ENCODE measurements at places on chromosomes 4 and X.

- no peaks in the 10 kb centered on the region for H3K4me1 ChIP-seq
- no peak for DNase-seq
- H3K36me3 ChIP-seq: no peaks in the 10 kb centered on the region
- peaks cover 11% of the 10 kb centered on the region for H3K27me3 ChIP-seq
Measured at GRCh38 chrX:119288890-119289393, 52.9 kb downstream of the PGRMC1 start.

DNA sequence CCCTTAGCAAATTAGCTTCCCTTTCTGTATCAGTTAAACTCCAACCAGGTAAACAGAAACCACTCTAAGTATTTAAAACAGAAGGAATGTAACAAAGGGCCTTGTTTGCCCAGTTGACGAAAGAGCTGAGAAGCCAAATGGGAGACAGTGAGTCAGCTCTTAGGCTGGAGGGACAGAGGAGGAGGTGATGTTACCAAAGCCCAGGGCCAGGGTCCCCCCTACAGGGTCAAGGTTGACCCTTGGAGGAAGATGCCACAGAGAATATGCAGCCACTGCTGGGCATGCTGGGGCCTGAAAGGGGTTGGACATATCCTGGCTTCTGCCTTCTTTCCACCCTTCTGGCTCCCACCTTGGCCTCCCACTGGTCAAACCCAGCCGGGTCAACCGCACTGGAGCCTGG lies 38.3 kb upstream of the LGI2 start:
- H3K4me3 ChIP-seq: no peak overlapping the region
- no peak for DNase-seq
- H3K36me3 ChIP-seq: no peaks in the 10 kb centered on the region
- H3K4me1 ChIP-seq: peaks cover 2% of the 10 kb centered on the region
- no peak overlapping the region for H3K27ac ChIP-seq
- H3K27me3 ChIP-seq: peaks cover 13% of the 10 kb centered on the region

DNA sequence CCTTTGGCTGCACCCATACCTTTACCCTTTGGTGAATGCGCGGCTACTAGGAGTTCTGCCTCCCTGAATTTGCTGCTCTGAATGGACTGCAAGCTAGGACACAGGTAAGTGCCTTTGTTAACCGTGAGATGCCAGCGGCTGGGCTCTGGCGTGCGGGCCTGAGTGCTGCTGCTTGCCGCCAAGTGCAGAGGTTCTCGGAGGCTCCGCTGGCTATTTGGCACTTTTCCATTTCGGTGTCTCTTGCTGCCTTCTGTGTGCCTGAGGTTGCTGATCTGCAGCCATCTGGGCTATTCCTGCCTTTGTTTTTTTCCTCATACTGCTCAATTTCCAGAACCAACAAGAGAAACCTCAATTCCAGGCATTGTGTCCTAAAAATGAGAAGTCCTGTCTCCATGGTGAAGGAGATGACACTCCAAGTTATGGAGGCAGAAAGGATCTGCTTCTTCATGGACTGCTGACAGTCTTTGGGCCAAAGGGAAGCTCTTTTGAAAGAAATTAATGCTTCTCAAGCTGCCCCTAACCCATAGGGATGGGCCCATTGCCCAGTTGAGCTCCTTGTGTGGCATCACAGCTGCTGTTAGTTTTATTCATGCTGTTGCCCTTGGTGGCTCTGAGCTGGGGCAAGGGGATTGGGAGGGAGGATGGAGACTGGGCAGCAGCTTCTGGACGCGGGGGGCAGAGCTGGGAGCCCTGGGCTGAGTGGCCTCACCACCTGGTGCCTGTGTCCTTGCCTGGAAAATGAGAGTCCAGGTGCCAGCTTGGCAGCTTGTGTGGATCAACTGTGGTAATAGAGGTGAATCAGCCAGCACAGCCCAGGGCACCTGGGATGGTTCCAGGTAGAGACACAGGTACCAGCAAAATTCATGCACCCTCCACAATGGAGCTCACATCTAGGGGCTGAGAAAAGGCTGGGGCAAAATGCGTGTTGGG lies 3.8 kb upstream of the TBC1D14 start:
- H3K4me1 ChIP-seq: peaks cover 27% of the 10 kb centered on the region
- no peaks in the 10 kb centered on the region for H3K36me3 ChIP-seq
- no peak overlapping the region for H3K27ac ChIP-seq
- DNase-seq: no peak

DNA sequence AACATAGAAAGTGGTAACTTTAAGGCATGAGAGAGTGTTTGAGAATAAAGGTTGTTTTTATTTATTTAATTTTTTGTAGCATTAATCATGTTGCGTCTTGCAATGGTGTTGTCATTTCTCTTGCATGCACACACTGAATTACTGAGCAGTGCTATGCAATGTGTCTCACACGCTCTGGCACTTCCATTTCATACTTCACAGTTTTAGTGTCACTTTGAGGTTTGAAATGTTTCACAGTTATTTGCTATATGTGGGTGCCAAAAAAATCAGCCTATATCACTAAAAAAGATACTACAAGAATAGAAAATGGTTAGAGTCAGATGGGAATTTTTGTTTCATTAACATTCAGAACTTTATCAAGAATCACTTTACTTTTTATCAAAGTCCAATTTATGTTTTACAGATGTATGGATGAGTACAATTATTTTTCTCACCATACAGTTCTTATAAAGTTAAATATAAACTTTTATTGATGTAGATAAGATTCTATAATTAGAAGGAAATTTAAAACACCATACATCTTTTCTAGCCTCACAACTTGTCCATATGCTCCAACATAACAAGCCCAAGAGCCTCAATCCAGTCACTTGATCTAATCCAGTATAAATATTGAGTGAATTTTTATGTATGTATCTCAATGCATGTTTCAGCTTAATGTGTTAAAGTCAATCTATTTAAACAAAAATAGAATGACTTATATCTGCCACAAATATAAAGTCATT lies 114.0 kb downstream of the IQCM start:
- no peak overlapping the region for H3K27ac ChIP-seq
- no peaks in the 10 kb centered on the region for H3K36me3 ChIP-seq
- DNase-seq: no peak
- no peaks in the 10 kb centered on the region for H3K27me3 ChIP-seq

- H3K36me3 ChIP-seq: no peaks in the 10 kb centered on the region
- H3K4me1 ChIP-seq: no peaks in the 10 kb centered on the region
- H3K27me3 ChIP-seq: no peaks in the 10 kb centered on the region
- no peak overlapping the region for H3K4me3 ChIP-seq
- H3K27ac ChIP-seq: no peak overlapping the region
Measured at GRCh38 chr4:63788271-63788670, 621.0 kb downstream of the TECRL start.

- H3K4me3 ChIP-seq: no peak overlapping the region
- H3K27ac ChIP-seq: no peak overlapping the region
- DNase-seq: no peak
Measured at GRCh38 chrX:32045149-32045548, 973.3 kb upstream of the FTHL17 start.

DNA sequence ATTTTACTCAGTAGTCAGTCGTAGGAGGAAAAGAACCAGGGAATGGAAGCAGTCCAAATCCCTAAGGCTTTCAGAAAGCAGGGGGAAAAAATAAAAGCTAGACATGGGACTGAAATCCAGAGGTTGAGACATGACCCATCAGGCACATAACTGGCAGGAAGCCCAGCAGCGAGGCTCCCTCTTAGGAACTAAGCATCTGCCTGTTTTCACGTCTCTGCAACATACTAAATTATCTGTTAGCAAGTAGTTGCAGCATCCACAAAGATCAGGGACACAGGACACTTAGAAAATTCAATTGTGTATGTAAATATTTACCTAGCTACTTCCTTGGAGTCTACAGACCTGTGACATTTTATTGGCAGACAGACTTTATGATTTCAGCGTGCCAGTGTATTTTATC lies 118.0 kb upstream of the EDNRA start:
- H3K36me3 ChIP-seq: no peaks in the 10 kb centered on the region
- no peak overlapping the region for H3K4me3 ChIP-seq

DNA sequence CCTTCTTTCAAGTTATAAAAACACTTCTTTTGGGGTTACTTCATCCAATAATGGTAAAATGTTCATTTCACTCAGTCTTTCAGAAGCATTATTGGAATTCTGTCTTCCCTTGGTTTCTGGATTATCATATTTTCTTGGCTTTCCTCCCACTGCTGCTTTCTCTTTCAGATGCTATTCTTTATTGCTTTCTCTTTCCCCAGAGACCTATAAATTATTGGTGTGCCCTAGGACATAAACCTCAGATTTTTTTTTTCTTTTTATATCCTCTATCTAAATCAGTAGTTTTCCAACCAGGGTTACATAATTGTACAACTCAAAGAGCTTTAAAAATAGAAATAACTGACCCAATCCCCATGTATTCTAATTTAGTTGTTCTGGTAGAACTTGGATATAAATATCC lies 1005.5 kb downstream of the ARAP2 start:
- no peak overlapping the region for H3K27ac ChIP-seq
- DNase-seq: no peak
- no peaks in the 10 kb centered on the region for H3K4me1 ChIP-seq
- no peaks in the 10 kb centered on the region for H3K36me3 ChIP-seq

DNA sequence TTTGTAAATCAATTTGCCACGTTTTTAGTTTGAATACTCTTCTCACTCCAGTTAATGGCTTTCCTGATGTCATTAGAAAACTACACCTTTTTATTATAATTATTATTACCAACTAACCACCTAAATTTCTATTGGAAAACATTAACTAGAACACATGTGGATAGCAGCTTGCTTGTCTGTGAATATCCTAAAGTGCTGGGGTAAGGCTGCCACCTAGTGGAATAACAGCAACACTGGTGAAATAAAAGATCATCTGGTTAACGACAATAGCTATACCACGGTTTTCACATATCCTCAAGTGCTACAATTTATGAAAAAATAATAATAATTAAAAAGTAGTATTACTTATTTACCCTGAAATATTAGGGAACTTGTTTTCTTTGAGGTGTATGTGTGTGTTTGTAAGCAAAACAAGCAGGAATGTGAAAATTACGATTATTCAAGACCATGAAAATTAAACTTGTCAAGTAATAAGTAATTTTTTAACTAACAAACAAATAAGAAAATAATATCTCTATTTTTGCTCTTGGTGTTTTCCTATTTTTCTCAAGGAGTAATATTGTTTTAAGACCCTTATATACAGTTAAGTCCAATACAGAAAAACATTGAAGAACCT lies 130.1 kb upstream of the TECRL start:
- no peak overlapping the region for H3K4me3 ChIP-seq
- no peaks in the 10 kb centered on the region for H3K27me3 ChIP-seq
- no peaks in the 10 kb centered on the region for H3K4me1 ChIP-seq
- peak; percentile 9 for DNase-seq
- no peak overlapping the region for H3K27ac ChIP-seq

DNA sequence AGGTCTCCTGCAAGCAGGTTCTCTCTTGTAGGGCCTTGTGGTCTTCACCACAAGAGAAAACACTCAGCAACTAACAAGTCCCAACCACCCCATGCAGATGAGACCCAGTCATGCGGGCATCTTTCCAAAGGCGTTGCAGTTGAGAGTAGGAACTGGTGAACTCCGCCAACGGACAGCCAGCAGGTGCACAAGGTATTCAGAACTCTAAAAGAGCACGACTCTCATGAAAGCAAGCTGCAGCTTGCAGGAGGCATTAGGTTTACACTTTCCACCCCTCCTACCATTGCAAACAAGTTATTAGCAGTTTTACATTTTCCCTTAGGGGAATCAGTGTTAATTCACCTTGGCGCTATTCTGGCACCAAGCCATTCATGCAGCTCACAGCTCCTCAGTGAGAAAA lies 173.4 kb upstream of the KIT start:
- H3K36me3 ChIP-seq: no peaks in the 10 kb centered on the region
- no peaks in the 10 kb centered on the region for H3K4me1 ChIP-seq
- no peak for DNase-seq
- H3K27me3 ChIP-seq: no peaks in the 10 kb centered on the region
- no peak overlapping the region for H3K4me3 ChIP-seq

GRCh38 chrX:80817002-80817401 lies 7.3 kb upstream of the BRWD3 start:
- no peak overlapping the region for H3K4me3 ChIP-seq
- no peaks in the 10 kb centered on the region for H3K36me3 ChIP-seq
- no peak overlapping the region for H3K27ac ChIP-seq
- no peak for DNase-seq
- H3K27me3 ChIP-seq: no peaks in the 10 kb centered on the region

GRCh38 chr4:125551466-125551865 lies 236.7 kb downstream of the FAT4 start:
- no peaks in the 10 kb centered on the region for H3K36me3 ChIP-seq
- DNase-seq: no peak
- no peak overlapping the region for H3K4me3 ChIP-seq
- H3K4me1 ChIP-seq: no peaks in the 10 kb centered on the region
- no peaks in the 10 kb centered on the region for H3K27me3 ChIP-seq

DNA sequence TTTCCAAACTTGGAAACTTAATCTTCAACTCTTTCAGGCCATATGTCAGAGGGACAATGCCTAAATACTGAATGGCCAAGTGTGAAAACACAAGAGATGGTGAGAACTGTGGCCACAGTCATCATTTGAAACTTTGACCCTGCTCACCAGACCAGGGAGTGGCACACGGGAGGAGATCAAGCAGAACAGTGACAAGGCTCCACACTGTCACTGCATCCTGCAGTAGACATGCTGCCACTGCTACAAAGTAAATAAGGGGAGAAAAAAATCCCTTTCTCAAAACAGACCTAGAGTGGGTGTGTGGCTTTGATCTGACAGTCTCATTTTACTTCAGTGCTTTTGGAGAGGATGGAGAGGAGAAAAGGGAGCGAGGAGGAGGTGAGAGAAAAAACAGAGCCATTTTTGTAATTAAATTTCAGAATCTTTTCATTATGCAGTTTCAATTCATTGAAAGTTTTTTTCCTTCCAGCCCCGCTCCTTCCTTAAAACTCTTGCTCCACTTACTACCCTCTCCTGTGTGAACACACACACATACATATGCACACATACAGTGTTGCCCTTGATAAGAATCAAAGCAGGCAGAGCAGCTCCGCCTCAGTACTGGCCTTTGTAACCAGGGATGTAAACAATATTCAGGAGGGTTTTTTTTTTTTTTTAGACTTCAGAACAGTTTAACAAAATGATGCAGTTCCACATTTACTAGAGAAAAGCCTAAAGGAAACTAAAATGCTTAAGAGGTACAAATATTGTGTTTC lies 34.4 kb downstream of the NEXMIF start:
- H3K36me3 ChIP-seq: no peaks in the 10 kb centered on the region
- no peak overlapping the region for H3K4me3 ChIP-seq
- no peak for DNase-seq
- no peak overlapping the region for H3K27ac ChIP-seq

DNA sequence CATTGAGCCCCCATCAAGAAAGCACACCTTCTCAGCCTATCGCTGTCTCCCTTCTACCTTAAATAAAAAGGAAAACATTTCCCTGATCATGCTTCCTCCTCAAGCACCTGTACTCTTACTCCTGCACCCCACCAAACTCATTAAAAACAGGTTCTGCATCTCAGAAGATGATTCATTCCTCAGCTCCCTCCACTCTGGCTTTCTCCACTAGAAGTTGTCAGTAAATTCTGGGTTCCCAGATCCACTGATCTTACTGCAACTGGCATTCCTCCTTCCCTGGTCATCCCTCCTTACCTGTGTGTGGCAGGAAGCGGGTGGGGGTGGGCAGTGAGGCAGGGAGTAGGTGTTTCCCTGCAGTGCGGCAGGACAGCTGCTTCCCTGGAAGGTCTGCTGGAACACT lies 108.8 kb downstream of the GPR143 start:
- H3K4me1 ChIP-seq: peaks cover 16% of the 10 kb centered on the region
- H3K4me3 ChIP-seq: no peak overlapping the region
- H3K27ac ChIP-seq: peak overlapping the region; percentile 83
- no peak for DNase-seq
- H3K27me3 ChIP-seq: no peaks in the 10 kb centered on the region
- H3K36me3 ChIP-seq: peaks cover 32% of the 10 kb centered on the region

Data from stimulated activated naive B cell treated with anti-CD40 and anti-IgM and Interleukin-4, amounts not matched to agents 10 μg/mL and 1 μg/mL and 100 μg/mL, for 72 hours (primary cell).